ENCODE measurements at places on chromosomes 2 and 18.

DNA sequence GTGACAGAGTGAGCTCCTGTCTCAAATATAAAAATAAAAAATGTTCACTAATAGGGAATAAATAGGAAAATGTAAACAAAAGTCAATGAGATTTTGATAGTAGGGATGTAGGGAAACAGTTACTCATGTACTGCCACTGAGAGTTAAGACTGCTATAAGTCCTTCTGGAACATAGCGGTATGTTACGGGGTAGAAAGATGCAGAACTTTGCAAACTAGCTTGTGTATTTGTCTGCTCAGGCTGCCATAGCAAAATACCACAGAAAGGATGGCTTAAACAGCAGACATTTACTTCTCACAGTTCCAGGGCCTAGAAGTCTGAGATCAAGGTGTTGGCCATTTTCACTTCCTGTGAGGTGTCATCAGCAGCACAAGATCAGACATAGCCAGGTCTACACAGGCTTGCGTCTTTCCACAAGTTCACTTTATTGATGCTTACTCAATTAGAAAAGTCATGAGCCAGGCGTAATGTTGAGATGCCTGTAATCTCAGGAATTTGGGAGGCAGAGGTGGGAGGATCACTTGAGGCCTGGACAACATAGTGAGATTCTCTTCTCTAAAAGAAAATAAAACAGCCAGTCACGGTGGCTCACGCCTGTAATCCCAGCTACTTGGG, 8.8 kb downstream of the TXNDC2 start:
- DNase-seq = no peak

DNA sequence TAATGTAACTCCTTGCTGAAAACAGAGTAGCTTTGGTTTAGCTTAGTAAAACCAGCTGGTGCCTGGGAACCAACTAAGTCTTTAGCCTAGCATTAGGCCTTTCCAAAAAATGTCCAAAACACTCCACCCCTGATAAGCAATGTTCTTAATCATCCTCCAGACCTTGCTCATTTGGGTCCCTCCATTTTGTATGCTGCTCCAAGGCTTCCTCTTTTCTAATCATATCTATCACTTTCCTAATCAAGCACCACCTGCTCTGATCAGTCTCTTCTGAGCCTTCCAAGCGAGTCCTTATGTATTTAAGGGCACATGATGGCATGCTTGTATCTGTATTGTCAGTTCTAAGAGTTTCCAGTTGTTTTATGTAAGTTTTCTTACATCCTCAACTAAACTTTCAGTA, 23.6 kb downstream of the THADA start:
- DNase-seq = no peak

DNA sequence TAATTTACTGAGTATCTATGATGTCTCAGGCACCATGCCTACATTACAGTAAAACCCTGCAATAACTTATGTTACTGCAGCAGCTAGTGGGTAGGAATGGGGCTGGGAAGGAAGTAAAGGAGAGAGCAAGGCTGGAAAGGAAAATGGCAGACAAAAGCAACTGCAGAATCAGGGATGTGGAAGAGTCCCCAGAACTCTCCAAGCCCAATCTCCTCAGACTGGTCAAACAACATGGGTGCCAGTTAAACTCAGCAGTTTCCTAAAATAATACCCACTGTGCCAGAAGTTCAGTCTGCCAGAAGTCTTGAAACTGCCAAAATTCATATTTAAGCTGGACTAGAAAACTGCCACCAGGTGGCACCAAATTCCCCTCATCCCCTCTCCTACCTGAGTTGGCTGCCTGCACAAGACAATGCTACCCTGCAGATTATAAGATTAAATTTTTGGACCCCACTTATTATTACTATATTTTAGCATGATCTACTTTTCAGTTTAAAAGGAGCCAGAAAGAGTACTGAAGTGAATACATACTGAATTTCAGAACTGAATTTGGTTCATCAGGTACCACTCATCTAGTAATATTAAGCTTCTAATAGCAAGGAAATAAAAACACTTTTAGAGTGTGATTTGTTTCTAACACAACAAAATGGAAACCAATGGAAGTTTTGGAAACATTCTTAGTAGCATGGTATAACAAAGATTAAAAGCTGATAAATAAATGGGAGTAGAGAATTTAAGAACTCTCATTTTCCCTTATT, 86.8 kb upstream of the DNER start:
- peak; percentile 3 for DNase-seq

GRCh38 chr2:64581777-64582539, 57.8 kb downstream of the AFTPH start:
- DNase-seq = no peak

GRCh38 chr2:68295516-68295915, 24.2 kb downstream of the CNRIP1 start:
- DNase-seq = no peak

GRCh38 chr2:61887717-61888266, 664 bp downstream of the CCT4 start:
- DNase-seq = no peak

DNA sequence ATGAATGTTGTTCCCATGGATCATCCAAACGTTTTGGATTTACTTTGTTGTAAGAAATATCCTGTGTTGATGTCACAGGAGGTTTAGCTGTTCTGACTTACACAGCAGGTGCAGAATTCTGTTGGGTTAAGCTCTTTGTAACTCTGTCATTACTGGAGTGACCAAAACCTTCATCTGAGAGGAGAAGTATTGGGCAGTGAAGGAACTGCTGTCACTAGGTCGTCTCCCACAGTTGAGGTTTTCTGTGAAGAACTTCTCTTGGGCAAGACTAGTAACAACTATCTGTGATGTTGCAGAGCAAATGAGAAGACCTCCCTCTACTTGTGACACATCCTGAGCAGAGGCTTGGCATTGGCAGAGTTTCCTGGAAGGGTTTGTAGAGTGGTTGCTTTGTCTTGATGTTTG, 2.9 kb downstream of the SPTBN1 start:
- no peak for DNase-seq

GRCh38 chr2:177817300-177817699, 255.3 kb downstream of the PDE11A start:
- no peak for DNase-seq

DNA sequence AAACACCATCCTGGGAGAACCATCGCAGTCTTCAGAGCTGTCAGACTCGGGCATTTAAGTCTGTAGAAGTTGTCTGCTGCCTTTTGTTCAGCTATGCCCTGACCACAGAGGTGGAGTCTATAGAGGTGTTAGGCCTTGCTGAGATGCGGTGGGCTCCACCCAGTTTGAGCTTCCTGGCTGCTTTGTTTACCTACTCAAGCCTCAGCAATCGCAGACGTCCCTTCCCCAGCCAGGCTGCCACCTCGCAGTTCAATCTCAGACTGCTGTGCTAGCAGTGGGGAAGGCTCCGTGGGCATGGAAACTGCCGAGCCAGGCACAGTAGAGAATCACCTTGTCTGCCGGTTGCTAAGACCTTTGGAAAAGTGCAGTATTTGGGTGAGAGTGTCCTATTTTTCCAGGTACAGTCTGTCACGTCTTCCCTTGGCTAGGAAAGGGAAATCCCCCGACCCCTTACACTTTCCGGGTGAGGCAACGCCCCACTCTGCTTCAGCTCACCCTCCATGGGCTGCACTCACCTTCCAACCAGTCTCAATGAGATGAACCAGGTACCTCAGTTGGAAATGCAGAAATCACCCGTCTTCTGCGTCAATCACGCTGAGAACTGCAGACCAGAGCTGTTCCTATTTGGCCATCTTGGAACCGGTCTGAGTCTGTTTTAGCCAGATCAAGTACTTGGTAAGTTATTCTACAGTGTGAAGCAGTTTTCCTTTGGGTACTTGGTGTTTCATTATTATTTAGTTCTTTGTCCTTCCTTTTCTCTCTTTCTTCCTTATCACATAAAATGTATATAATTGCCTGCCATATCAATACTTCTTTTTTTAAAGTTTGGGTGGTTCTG, 71.5 kb downstream of the CDC42EP3 start:
- DNase-seq = no peak

- no peak for DNase-seq
These were observed 5.3 kb upstream of the FOSL2 start for GRCh38 chr2:28387082-28387960.

DNA sequence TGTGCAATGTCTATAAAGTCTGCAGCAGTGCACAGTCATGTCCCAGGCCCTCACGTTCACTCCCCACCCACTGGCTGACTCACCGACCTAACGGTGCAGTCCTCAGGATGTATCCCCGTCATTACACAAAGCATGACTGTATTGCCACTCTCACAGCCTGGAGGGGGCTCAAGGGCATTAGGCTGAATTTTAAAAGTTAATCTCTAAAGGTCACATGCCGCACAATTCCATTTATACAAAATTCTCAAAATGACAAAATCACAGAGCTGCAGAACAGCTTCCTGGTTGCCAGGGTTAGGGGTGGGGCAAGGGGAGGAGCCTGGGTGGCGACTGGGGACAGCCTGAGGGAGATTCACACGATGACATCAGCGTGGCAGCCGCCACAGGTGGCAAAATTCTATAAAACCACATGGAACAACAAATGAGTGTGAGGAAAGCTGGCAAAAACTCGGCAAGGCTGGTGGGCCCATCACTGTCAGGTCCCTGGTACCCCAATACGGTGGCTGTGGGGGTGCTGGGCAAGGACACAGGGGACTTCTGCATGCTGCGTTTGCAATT, 97.6 kb downstream of the NDUFA10 start:
- no peak for DNase-seq

DNA sequence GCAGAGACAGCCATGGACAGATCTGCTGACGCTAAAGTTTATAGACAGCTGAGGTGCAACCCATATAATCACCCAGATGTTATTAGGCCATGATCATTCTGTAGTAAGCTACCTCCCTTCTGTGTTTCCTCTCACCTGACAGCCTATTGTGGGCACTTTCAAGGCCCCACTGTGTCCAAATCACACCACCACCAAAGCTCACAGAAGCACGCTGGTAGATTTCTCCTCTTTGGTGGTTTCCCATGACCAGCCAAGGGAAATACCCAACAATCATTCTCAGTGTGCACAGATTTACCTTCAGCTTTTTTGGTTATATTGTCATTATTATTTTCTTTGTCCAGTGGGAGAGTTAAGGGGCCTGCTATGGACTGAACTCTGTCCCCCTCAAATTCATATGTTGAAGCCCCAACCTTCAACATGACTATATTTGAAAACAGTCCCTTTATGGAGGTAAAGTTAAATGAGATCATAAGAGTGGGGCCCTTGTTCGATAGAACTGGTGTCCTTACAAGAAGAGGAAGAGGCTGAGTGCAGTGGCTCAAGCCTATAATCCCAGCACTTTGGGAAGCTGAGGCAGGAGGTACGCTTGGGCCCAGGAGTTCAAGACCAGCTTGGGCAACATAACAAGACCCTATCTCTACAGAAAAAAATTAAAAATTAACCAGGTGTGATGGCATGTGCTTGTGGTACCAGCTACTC, 74.0 kb upstream of the MSH6 start:
- DNase-seq = no peak

GRCh38 chr2:109143214-109144187, 14.5 kb downstream of the SH3RF3 start:
- DNase-seq = no peak

DNA sequence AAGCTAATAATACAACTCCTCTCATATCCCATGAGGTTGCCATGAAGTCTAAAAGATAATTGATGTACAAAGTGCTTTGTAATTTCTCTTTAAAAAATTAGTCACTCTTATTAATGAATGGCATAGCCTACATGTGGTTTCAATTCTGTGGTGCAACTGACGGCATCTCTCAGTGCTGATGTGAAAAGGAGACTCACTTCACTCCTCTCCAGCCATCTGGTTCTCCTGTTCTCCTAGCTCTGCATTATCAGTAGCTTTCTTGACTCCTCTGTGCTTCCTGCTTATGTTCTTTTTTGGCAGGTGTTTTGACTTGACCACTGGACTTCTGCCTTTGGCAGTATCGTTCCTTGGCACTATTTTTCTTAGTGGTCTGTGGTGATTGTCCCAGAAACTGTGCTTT, 134.9 kb upstream of the ZFP36L2 start:
- DNase-seq = no peak

DNA sequence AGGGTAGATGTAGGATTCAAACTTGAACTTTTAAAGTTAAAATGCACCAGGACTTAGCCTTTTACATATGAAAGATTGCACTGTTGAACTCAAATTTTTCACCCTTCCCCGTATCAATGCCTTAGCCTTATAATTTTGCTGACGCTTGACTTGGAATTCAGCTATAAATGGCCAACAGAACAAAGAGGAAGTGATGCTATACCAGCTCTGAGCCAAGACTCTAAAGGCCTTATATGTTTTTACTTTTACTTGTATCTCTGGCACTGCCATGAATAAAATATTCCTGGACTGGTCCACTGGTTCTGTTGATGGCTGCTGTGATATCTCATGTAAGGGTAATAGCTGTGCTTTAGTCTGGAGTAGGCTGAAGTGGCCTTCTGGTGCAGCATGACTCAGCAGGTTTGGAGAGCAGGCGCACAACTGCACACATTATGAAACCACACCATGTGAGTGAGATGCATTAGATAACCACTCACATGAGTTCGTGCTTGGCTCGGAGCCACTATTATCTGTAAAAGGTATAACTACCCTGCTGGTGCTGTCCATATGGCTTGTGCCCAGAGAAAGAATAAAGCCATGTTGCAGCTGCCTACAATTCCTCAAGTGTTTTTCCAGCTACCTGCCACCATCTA, 8.4 kb upstream of the IER3IP1 start:
- no peak for DNase-seq

GRCh38 chr2:235055891-235056516, 104.2 kb downstream of the SH3BP4 start:
- peak; percentile 38 for DNase-seq

GRCh38 chr2:23718931-23719700, 207.8 kb downstream of the ATAD2B start:
- no peak for DNase-seq

DNA sequence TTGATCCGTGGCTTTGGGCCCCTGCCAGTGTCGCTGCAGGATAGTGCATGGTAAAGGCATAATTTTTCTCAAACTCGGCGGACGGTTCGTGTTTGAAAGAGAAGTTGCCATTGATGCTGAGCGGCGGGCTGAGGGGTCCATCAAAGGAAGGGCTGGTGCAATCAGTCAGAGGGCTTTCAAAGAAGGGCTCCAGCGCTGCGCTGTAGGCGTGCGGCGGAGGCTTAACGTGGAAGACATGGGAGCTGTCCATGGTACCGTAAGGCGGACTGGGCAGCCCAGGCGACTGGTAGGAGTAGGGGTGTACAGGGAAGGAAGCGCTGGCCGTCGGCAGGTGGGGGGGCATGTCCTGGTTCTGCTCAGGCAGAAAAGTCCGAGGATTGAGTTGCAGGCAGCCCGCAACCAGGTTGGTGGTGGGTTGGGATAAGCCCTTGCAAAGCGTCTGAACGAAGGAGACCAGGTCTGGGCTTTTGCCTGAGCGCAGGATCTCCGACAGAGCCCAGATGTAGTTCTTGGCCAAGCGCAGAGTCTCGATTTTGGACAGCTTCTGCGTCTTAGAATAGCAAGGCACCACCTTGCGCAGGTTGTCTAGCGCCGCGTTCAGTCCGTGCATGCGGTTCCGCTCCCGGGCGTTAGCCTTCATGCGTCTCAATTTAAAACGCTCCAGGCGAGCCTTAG, 2.3 kb downstream of the NEUROD1 start:
- DNase-seq = no peak
